ENCODE measurements at places on chromosomes 7 and 10.

DNA sequence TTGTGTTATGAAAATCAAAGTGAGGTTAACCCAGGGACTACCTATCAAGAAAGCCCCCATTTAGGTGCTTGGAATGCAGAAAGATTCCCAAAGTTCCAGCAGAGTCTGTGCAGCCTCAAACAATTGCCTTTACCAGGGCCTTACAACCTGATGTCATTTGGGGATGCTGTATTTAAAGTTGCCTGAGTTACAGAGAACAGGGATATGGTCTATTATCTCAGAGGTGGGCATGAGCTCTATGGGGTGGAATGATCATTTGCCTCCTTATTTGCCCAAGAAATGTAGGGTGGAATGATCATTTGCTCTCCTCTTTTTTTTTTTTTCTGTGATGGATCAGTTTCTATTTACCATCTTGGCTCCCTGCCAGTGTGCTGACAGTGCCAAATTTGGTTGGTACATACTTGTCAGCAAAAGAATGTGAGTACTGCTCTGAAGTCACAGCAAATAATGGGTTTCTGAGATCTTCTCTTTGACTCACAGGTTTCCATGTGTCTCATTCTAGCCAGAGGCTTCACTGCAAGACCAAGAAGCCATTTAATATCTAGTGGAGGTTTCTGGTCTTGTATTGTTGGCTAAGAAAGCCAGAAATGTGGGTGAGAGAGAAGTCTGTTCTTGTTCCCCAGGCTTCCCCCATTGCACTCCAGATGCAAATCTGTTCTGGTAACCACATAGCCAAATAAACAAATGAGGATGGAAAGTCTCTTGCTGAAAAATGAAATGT lies 45.5 kb upstream of the ZNRF2 start:
- peak; percentile 10 for DNase-seq

- DNase-seq = peak; percentile 25
Observed at GRCh38 chr7:36639826-36640225, 84.5 kb downstream of the AOAH start.

GRCh38 chr7:139183878-139184338 lies 47.1 kb upstream of the UBN2 start:
- DNase-seq = no peak

- DNase-seq = no peak
Observed at GRCh38 chr10:58393317-58393716, 8.1 kb downstream of the TFAM start.

DNA sequence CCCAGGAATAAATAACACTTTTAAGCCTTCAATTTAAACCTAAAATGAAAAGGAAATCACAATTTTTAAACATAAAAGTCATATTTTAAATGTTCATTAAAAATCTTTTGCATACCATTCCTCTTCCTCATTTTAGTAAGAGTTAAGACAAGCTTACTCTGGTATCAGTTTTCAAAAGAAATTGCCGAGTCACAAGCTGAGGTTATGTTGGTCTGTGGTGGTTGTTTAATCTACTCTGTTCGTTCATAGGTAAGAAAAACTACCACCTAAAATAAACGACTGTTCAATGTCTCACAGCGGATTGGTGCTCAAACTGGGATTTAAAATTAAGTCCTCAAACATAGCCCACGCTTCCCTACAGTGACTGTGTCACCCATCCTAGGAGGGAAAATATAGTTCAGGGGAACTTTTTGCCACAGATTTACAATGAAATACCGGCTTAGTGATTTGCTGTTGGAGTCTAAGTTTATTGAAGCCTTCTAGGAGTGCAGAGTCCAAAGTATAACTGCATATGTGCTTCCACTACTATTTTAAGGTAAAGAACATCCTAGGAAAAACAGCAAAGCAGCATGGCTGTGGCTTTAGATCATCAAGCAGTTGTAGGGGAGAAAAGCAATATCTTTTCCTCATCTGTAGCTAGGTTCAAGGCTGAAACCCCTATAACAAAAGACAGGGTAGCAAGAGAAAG lies 61.1 kb downstream of the GNAT3 start:
- DNase-seq = no peak

DNA sequence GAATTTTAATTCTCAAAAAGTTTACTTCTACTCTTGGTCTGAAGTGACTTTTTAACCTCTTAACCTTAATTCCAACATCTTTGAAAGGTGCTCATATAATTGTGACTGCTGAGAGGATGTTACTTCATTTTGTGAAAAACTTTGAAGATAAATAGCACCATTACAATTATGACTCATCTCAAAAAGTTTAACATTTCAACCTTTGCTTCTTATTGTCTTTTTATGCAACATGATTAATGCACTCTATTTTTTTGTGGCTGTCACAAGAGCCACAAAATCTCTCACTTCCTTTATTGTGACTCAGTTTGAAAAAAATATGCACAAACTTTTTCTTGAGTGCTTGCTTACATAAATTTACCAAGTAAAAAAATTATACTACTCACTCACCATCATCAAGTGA lies 383.1 kb downstream of the LRRTM3 start:
- no peak for DNase-seq

- no peak for DNase-seq
Observed at GRCh38 chr10:6025683-6026255, 36.4 kb downstream of the IL2RA start.
